ENCODE measurements at places on chromosomes 13 and 19. TPM values are rescaled to one million over a fixed set of nuclear protein-coding genes. Genes with fewer than 3 reads are reported as not detected.

Gene FPR2
- not detected for total RNA-seq

Gene VMAC
- 3.3 TPM for total RNA-seq

DNA sequence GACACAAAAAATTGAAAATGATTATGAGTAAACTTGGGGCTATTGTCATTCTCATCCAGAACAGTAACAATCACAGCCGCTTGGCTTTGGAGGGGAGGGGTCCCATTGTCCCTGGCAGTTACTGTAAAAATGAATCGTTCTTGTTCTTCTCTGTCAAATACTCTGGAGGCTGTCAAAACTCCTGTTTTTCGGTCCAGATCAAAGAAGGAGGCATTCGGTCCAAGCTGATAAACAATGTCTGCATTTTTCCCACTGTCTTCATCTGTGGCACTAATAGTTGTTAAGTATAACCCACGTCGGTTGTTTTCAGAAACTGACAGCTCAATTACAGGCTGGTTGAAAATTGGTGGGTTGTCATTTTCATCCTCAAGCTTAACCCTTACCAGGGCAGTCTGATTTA lies 3.4 kb downstream of the PCDH9 start:
- DNase-seq = no peak

- DNase-seq = no peak
These were observed 185.4 kb downstream of the COL4A1 start for GRCh38 chr13:110121422-110122083.

GRCh38 chr19:49880162-49880869 lies 2.8 kb downstream of the TBC1D17 start:
- no peak for DNase-seq

- DNase-seq = no peak
These were observed 80.1 kb downstream of the IPO5 start for GRCh38 chr13:98033277-98034247.

DNA sequence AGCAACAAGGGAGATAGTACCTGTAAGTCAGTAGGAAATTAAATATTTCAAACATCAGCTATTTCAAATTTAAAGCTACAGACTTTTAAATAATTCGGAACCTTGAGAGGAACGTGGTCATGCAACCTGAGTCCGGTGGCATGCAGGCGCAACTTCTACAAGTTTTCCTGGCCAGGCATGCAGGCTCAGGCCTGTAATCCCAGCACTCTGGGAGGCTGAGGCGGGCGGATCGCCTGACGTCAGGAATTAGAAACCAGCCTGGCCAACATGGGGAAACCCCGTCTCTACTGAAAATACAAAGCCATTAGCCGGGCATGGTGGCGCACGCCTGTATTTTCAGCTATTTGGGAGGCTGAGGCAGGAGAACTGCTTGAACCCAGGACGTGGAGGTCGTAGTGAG lies 2.2 kb upstream of the ZNF701 start:
- no peak for DNase-seq

DNA sequence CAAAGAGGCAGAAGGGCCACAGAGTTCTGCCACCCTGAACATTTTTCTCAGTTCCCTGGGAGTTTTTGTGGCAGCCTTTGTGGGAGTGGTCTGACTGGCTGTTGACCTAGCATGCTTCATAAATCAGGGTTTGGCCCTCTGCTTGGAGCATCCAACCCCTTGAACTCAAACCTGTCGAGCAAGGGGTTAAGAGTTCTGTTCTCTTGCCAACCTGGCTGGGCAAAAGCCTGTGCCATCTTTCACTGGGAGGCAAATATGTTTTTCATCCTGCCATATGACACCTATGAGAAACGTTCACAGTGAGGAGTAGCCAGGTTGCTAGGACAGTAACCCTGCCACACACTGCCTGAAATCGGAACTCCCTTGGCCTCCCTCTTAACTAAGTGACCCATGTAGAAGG lies 7.7 kb upstream of the TEX26 start:
- DNase-seq = no peak

- no peak for DNase-seq
These were observed 35.2 kb downstream of the PIP5K1C start for GRCh38 chr19:3664879-3665642.
